ENCODE measurements at places on chromosomes 12 and 14. TPM values are rescaled to one million over a fixed set of nuclear protein-coding genes. Genes with fewer than 3 reads are reported as not detected.

The KLHL33 gene
- total RNA-seq = 0.10 TPM

The CCDC59 gene
- total RNA-seq = 232 TPM

The POTEM gene
- total RNA-seq = not detected

The PPM1H gene
- total RNA-seq = 1.3 TPM

The KIF26A gene
- not detected for total RNA-seq

The MORN3 gene
- 3.6 TPM for total RNA-seq

The BMAL2 gene
- total RNA-seq = 1.6 TPM

All from mononuclear cell (primary cell).